AML-193 (cell line): ENCODE measurements at places on chromosomes 1 and 21.

GRCh38 chr21:18164933-18165332 is 79.7 kb upstream of the CHODL start:
- no peak for DNase-seq

DNA sequence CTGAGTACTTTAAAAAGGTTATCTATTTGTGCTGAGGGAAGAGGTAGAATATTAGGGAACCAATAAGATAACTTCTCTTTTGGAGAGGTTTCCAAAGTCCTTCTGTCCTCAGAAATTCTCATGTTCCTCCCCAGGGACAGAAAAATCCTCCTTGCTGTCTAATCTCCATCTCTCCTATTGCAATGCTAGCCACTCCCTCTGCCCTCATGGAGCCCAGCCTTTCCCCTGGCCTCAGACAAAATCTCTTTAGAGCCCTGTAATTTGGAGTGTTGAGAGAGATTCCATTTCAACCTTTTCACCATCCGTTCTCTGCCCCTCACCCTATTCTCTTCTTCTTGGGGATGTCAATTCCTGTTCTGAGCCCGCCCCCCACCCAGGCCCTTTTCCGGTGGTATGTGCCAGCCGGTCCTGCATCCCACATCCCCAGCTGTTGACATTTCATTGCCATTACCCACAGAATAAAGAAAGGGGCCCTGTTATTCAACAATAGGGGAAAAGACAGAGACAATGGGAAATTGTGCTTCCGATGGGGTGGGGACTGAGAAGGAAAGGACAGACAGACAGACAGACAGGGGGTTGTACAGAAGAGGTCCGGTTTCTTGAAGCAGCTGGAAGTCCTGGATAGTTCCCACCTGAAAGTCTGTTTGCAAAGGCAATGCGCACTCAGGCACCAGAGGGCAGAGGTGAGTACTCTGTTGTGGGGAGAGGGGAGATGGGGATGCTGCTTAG is at the start of gene HAPLN2:
TSS of gene HAPLN2 (plus strand) at position 563 of the 729 bp plus-strand sequence. CDS start 4,076 bp downstream, outside the sequence.
- DNase-seq = peak; percentile 12

DNA sequence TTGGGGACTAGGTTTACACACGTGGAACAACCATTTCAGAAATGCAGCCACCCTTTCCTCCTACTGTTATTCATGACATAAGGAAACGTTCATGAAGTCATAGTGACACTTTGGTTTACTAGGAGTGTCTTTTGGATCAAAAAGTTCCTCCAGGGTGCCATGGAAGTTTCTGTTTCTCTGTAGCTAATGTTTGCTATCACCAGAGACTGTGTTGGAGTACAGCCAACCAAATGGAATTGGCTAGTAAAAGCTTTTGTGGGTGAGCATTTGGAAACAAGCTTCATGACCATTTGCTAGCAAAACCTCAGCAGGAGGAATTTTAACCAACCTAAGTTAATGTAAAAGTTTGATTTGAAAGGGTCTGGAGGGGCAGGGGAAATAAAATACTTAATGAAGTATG is 43.9 kb upstream of the ADGRL2 start:
- no peak for DNase-seq

GRCh38 chr21:45291613-45292398 is 4.1 kb upstream of the POFUT2 start:
- DNase-seq = no peak

- DNase-seq = no peak
Observed at GRCh38 chr1:208644401-208645160, 400.4 kb upstream of the PLXNA2 start.

- peak; percentile 23 for DNase-seq
Observed at GRCh38 chr1:40868051-40868723, 6.0 kb upstream of the CITED4 start.
